Lung (tissue), 17 donors: ENCODE measurements at places on chromosomes 5 and 9. TPM values are rescaled to one million over a fixed set of nuclear protein-coding genes. Genes with fewer than 3 reads are reported as not detected.

DNA sequence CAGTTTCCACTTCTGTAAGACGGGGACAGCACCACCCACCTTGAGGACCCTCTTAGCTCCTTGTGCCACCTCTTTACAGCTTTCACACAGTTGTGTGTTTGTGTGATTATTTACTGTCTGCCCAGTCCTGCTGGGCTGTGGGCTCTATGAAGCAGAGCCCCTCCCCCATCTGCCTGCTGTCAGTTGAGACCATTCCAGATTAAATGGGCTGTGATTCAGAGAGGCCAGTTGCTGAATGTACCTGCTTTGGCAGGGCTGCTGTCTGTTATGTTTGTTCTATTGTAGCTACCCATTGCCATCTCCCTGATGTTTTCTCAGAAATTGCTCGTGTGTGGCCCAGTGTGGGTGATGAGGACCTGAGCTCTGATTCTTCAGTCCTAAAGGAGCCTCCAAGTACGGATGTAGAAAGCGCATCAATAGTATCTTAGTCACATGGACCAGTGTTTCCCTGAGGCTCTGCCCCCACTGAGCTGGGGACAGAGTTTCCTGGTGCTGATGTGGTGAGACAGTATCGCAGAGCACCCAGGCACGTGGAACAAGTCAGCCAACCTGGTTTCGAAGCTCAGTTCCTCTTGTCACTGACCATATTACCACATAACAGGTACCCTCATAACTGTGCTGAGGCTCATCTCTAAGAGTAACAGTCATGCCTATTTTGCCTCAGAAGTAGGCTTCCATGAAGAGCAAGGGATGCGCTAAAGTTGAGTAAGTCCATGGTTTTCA is 3.7 kb downstream of the ANGPTL2 start:
- H3K27ac ChIP-seq = no peak overlapping the region
- peaks cover 21% of the 10 kb centered on the region for H3K4me1 ChIP-seq
- H3K36me3 ChIP-seq = peaks cover 3% of the 10 kb centered on the region
- H3K27me3 ChIP-seq = no peaks in the 10 kb centered on the region

- H3K27ac ChIP-seq = no peak overlapping the region
- no peak for DNase-seq
- H3K4me1 ChIP-seq = no peaks in the 10 kb centered on the region
- no peak overlapping the region for H3K4me3 ChIP-seq
- H3K36me3 ChIP-seq = no peaks in the 10 kb centered on the region
These were observed 137.6 kb downstream of the ADGRV1 start for GRCh38 chr5:90696153-90696552.

- no peak overlapping the region for H3K27ac ChIP-seq
- H3K4me3 ChIP-seq = no peak overlapping the region
- DNase-seq = no peak
- H3K27me3 ChIP-seq = no peaks in the 10 kb centered on the region
These were observed 25.7 kb downstream of the FRMPD1 start for GRCh38 chr9:37676411-37676830.

- H3K27me3 ChIP-seq = no peaks in the 10 kb centered on the region
- H3K27ac ChIP-seq = no peak overlapping the region
- no peak overlapping the region for H3K4me3 ChIP-seq
- no peaks in the 10 kb centered on the region for H3K4me1 ChIP-seq
These were observed 393.3 kb downstream of the PLK2 start for GRCh38 chr5:58066557-58066956.

GRCh38 chr9:124354346-124355038 is 60.8 kb downstream of the PSMB7 start:
- H3K27ac ChIP-seq = no peak overlapping the region
- no peak overlapping the region for H3K4me3 ChIP-seq
- H3K27me3 ChIP-seq = no peaks in the 10 kb centered on the region
- DNase-seq = no peak

GRCh38 chr9:1881708-1882295 is 133.3 kb upstream of the SMARCA2 start:
- no peak overlapping the region for H3K27ac ChIP-seq
- H3K36me3 ChIP-seq = no peaks in the 10 kb centered on the region
- no peak overlapping the region for H3K4me3 ChIP-seq
- no peaks in the 10 kb centered on the region for H3K27me3 ChIP-seq

DNA sequence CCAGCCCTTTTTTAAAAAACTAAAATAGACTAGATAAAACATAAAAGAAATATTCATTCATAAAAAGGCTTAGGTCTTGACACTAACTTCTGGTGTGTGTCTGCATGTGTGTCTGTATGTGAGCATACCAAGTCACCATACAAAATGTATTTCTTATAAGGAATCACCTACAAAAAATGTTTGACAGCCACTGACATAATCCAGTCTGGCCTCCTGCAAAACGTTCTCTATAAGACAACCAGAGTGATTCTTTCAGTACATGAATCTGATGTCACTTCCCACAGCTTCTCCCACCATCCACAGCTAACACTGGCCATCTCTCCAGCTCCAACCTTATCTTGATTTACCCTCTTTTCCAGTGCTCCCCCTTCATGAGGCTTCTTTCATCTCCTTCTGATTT is 192.3 kb downstream of the TLE1 start:
- no peak overlapping the region for H3K4me3 ChIP-seq
- H3K36me3 ChIP-seq = no peaks in the 10 kb centered on the region

- DNase-seq = peak; percentile 47
- H3K4me1 ChIP-seq = no peaks in the 10 kb centered on the region
- no peak overlapping the region for H3K4me3 ChIP-seq
- H3K36me3 ChIP-seq = no peaks in the 10 kb centered on the region
- H3K27ac ChIP-seq = no peak overlapping the region
- H3K27me3 ChIP-seq = peaks cover under 1% of the 10 kb centered on the region
These were observed 69.1 kb downstream of the PSAT1 start for GRCh38 chr9:78365748-78366697.

DNA sequence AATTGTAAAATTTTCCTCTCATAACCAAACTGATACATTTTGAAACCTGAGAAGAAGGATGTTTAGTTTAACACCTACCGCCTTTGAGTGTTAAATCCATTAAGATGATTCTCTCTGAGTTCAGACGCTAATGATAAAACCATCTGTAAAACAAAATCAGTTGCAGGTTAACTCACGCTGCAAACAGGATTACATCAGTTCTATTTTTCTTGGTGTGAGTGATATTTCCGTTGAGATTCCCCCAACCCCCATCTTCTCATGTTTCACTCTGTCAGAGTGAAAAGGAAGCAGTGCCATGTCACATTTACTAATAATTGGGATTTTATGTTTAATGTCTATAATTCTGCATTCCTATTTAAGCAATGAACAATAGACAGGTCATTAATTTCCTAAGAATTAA is 146.5 kb downstream of the FANCC start:
- no peak overlapping the region for H3K27ac ChIP-seq
- DNase-seq = peak; percentile 64
- H3K4me1 ChIP-seq = peaks cover 19% of the 10 kb centered on the region
- H3K4me3 ChIP-seq = no peak overlapping the region

GRCh38 chr5:125411744-125412560 is 665.5 kb upstream of the ZNF608 start:
- H3K27me3 ChIP-seq = no peaks in the 10 kb centered on the region
- H3K4me3 ChIP-seq = no peak overlapping the region
- H3K27ac ChIP-seq = peak overlapping the region; percentile 86

- no peak overlapping the region for H3K4me3 ChIP-seq
- no peaks in the 10 kb centered on the region for H3K27me3 ChIP-seq
- no peaks in the 10 kb centered on the region for H3K4me1 ChIP-seq
These were observed 107.0 kb downstream of the NR6A1 start for GRCh38 chr9:124664143-124664542.

DNA sequence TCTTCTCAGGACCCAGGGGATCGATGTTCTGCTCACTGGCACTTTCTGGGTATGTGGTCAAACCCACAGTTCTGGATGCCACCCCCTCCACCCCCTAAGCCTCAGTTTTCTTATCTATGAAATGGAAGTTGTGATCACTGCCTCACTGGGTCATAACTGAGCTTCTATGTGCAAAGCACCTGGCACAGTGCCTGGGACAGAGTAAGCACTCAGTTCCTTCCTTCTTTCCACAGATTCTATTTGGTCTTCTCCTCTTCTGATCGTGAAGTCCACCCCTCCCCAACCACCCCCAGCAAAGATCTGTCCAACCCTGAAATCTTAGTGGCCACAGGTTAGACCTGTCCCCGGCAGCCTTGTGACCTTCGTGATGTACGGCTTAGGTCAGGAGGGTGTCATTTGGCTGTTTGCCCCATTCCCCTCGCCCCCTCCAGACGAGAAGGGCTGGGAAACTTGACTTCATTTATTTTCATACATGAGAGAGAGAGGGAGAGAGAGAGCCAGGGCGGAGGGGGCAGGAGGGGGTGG is 181.4 kb downstream of the FGF18 start:
- H3K36me3 ChIP-seq = no peaks in the 10 kb centered on the region
- peaks cover 23% of the 10 kb centered on the region for H3K4me1 ChIP-seq
- H3K27ac ChIP-seq = no peak overlapping the region
- H3K27me3 ChIP-seq = no peaks in the 10 kb centered on the region
- H3K4me3 ChIP-seq = no peak overlapping the region

GRCh38 chr9:129317179-129318011 is 139.3 kb upstream of the IER5L start:
- H3K36me3 ChIP-seq = no peaks in the 10 kb centered on the region
- H3K27me3 ChIP-seq = no peaks in the 10 kb centered on the region
- H3K4me1 ChIP-seq = peaks cover 30% of the 10 kb centered on the region
- H3K4me3 ChIP-seq = no peak overlapping the region
- peak overlapping the region; percentile 10 for H3K27ac ChIP-seq

DNA sequence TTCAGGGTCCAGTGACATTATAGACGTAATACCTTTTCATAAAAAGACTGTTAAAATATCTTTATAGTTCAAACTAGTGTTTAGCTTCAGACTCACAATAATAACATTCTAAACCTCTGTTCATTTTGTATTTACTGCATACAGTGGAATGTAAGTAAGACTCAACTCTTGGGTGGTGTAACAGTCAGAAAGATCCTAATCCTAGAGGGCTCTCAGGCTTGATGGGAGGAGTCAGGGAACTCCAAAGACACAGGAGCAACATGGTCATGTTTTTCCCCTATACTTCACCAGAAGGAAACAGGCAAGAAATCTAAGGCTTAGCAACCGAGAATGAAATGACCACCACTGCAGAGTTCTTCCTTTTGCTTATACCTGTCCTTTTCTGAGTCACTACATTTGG is 82.6 kb downstream of the MRPS27 start:
- no peak for DNase-seq
- peaks cover 3% of the 10 kb centered on the region for H3K36me3 ChIP-seq
- H3K27ac ChIP-seq = no peak overlapping the region
- no peaks in the 10 kb centered on the region for H3K27me3 ChIP-seq
- H3K4me3 ChIP-seq = no peak overlapping the region

GRCh38 chr9:125521462-125522327 is 185.3 kb downstream of the MAPKAP1 start:
- no peaks in the 10 kb centered on the region for H3K36me3 ChIP-seq
- H3K27ac ChIP-seq = peak overlapping the region; percentile 73
- H3K27me3 ChIP-seq = no peaks in the 10 kb centered on the region
- no peak overlapping the region for H3K4me3 ChIP-seq

DNA sequence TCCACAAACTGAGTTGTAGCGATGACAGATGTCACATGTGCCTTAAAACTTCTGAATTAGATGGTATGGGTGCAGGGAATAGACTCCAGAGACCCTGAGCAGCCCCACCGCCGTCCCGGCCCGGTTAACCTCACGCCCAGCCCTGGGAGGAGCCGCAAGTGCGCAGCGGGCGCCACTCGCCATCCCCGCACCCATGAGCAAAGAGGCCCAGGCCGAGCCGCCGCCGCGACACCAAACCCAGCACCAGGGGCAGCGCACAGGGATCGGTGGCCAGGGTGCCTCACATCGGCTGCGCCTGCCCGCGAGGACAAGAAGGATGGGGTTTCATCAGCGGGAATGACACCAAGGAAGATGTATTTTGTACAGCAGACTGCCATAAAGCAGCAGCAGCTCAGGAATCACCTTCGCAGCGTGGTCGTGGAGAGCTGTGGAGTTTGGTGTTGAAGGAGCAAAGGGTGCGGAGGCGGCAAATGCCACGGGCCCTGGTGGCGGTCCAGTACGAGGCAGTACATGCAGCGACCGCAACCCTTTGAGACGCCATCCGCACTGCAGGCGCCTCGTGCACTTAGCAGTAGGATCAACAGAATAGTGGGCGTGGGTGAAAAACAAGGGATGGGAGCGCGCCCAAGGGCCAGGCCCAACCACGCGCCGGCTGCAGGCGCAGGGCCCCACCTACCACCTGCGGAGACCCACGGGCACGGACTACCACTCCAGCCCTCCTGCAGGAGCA is 89.7 kb downstream of the ZNF366 start:
- H3K4me3 ChIP-seq = no peak overlapping the region
- H3K27ac ChIP-seq = no peak overlapping the region
- DNase-seq = no peak
- no peaks in the 10 kb centered on the region for H3K36me3 ChIP-seq
- H3K4me1 ChIP-seq = peaks cover 3% of the 10 kb centered on the region

- H3K27me3 ChIP-seq = no peaks in the 10 kb centered on the region
- no peak overlapping the region for H3K4me3 ChIP-seq
- H3K27ac ChIP-seq = no peak overlapping the region
- no peak for DNase-seq
- no peaks in the 10 kb centered on the region for H3K36me3 ChIP-seq
- no peaks in the 10 kb centered on the region for H3K4me1 ChIP-seq
These were observed 158.3 kb upstream of the MAP3K1 start for GRCh38 chr5:56656846-56657726.

- no peaks in the 10 kb centered on the region for H3K27me3 ChIP-seq
- no peaks in the 10 kb centered on the region for H3K4me1 ChIP-seq
- DNase-seq = no peak
- H3K4me3 ChIP-seq = no peak overlapping the region
- no peak overlapping the region for H3K27ac ChIP-seq
These were observed 47.2 kb upstream of the COX7C start for GRCh38 chr5:86570427-86571083.

- H3K27ac ChIP-seq = peak overlapping the region; percentile 42
- no peak overlapping the region for H3K4me3 ChIP-seq
These were observed 146.7 kb downstream of the MAST4 start for GRCh38 chr5:66742896-66743247.

GRCh38 chr9:94511955-94512265 is 43.0 kb upstream of the PCAT7 start:
- no peak overlapping the region for H3K4me3 ChIP-seq
- no peaks in the 10 kb centered on the region for H3K27me3 ChIP-seq
- no peak for DNase-seq
- no peaks in the 10 kb centered on the region for H3K4me1 ChIP-seq
- H3K27ac ChIP-seq = no peak overlapping the region
- H3K36me3 ChIP-seq = no peaks in the 10 kb centered on the region

GRCh38 chr5:315488-316209 is 5.9 kb upstream of the AHRR start:
- no peak for DNase-seq
- no peak overlapping the region for H3K4me3 ChIP-seq
- H3K36me3 ChIP-seq = peaks cover 5% of the 10 kb centered on the region
- H3K4me1 ChIP-seq = no peaks in the 10 kb centered on the region
- no peak overlapping the region for H3K27ac ChIP-seq

CPEB4 gene
- polyA plus RNA-seq = 25.8 TPM

FOXD4L5 gene
- polyA plus RNA-seq = 0.01 TPM

HINT2 gene
- 112 TPM for polyA plus RNA-seq

FOXD4L6 gene
- polyA plus RNA-seq = not detected

RNF44 gene
- polyA plus RNA-seq = 15.3 TPM

SPINK7 gene
- not detected for polyA plus RNA-seq
